EH (cell line): ENCODE measurements at places on chromosomes 3 and 15.

- DNase-seq: peak; percentile 47
Measured at GRCh38 chr15:86624261-86625036, 544.8 kb downstream of the AGBL1 start.

- no peak for DNase-seq
Measured at GRCh38 chr3:73292220-73292619, 230.8 kb downstream of the EBLN2 start.

- DNase-seq: no peak
Measured at GRCh38 chr3:135181408-135181807, 386.3 kb downstream of the EPHB1 start.

DNA sequence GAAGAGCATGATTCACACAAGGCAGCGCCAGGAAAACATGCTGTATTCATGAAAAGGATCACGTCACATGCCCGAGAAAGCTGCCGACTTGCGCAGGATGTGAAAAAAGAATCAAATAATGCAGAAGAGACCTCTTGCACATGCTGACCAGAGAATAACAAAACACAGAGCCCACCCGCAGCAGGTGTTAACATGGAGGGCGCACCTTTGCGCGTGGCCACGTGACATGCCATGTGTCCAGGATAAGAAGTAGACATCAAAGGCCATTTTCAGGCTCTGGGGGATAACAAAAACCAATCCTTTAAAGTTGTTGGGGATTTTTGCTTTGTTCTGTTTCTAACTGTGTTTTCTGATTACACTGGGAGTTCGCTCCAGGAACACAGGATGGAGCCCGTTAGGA lies 1332.8 kb downstream of the ZPLD1 start:
- no peak for DNase-seq

- no peak for DNase-seq
Measured at GRCh38 chr3:134080761-134081160, 51.0 kb upstream of the SLCO2A1 start.

- peak; percentile 70 for DNase-seq
Measured at GRCh38 chr15:57732526-57733331, 26.2 kb downstream of the POLR2M start.

GRCh38 chr3:171159024-171159821 lies 132.7 kb upstream of the SLC2A2 start:
- no peak for DNase-seq

- no peak for DNase-seq
Measured at GRCh38 chr3:42072831-42073301, 18.3 kb upstream of the TRAK1 start.

GRCh38 chr3:18047052-18047451 lies 304.6 kb upstream of the TBC1D5 start:
- peak; percentile 25 for DNase-seq

GRCh38 chr3:196287440-196288140 lies at the start of gene PCYT1A:
TSS of gene PCYT1A (minus strand) at chr3:196287726. CDS start at chr3:196270531, 17,195 bp downstream.
- peak; percentile 97 for DNase-seq

GRCh38 chr3:14627815-14628214 lies 23.7 kb upstream of the CCDC174 start:
- no peak for DNase-seq

DNA sequence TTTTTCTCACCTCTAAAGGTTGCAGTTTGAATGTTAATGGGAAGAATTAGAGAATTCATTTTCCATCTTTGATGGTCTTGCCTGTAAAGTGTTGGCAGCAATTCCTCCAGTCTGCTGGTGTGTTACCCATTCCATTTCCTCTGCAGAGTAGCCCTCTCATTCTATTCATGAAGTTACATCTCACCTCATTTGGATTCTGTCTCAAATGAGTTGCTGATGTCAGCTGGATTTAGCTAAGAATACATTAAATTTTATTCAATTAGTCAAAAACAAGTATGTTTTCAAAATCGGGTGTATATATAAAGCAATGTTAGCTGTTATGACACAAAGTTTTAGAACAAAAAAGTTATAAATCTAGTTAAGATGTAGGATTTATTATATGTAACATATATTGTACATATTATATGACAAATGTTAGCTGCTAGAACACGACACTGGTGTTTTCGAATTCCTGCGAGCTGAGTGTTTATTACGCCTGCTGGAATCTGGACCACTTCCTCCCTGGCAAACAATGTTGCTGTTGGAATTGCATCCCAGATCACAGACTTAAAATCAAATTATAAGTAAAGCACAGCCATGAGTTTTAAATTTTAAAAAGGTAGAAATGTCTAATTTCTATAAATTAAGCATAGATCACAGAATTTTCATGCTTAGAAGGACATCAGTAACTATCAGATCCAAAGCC lies 516.2 kb downstream of the OCA2 start:
- no peak for DNase-seq

GRCh38 chr15:94230883-94231722 lies at the start of gene MCTP2:
TSS of gene MCTP2 (plus strand) at chr15:94231561. CDS start at chr15:94298266, 66,705 bp downstream.
- peak; percentile 57 for DNase-seq

DNA sequence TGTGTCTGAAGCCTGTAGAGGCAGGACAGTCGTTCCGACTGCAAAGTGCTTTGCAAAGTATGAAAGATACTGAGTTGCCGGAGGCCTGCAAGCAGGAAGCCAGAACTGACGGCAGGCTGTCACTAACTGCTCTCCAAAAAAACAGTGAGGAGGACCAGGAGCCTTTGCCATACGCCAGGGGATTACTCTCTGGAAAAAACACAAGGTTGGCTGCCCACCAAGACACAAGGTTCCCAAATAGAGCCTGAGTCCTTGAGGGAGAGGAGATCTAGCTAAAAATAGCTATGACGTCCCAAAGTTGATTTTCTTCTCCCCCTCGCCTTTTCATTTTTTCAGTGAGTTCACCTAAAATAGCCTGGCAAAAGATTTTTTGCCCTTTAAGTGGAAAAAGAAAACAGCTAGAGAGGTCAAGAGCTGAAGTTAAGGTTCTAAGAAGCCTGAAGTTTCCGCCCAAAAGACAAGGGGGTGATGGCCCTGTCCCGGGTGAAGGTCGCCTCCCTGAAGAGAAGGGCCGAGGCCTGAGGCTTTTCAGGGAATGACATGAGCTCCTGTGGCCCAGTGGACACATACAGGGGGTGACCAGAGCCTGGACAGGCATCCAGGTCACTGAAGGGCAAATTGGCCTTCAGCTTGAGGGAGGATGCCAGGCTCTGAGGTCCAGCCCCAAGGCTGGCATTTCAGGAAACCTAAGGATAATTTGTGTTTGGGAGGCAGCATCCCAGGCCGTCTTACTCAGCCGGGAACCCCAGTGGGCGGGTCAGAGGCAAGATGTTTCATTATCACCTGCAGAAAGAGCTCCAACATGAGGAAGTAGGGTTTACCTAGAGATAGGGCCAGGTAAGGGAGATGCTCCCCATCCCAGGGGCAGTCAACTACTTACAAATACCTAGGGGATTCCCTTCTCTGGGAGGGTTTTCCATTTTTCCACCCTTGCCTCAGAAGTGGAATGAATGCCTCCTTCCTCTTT lies 44.9 kb upstream of the DGKG start:
- no peak for DNase-seq

DNA sequence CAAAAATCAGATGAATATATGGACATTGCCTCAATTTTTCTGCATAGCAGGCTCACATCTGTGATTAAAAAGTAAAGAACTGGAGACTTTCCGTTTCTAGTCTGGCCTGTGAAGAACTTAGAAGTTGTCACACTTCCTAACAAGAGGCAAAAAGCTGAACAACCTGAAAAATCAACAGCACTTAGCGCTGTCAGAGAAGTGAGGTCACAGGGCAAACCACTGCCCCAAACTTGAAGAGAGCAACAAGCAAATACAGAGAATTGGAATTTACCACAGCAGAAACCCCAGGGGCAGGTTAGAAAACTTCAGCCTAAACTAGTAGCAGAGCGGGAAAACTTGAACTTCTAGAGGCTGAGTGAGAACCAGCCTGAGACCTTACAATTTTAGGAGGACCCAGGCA lies 38.9 kb downstream of the CCDC54 start:
- DNase-seq: peak; percentile 30

GRCh38 chr15:94327356-94327936 lies 96.1 kb downstream of the MCTP2 start:
- DNase-seq: peak; percentile 33

GRCh38 chr3:143727391-143727790 lies 120.9 kb downstream of the SLC9A9 start:
- DNase-seq: no peak

DNA sequence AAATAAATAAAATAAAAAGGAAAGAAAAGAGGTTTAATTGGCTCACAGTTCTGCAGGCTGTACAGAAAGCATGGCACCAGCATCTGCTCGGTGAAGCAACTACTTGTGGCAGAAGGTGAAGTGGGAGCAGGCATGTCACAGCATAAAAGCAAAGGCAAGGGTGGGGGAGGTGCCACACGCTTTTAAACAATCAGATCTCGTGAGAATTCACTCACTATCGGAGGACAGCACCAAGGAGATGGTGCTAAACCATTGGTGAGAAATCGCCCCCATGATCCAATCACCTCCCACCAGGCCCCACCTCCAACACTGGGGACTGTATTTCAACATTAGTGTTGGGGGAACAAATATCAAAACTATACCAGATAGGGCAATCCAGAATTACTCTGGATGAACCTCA lies 15.3 kb downstream of the SCG3 start:
- DNase-seq: no peak

GRCh38 chr3:140911822-140912221 lies 29.8 kb upstream of the SLC25A36 start:
- no peak for DNase-seq

- DNase-seq: no peak
Measured at GRCh38 chr3:147369661-147370123, 36.7 kb downstream of the ZIC4 start.

GRCh38 chr3:4897765-4898453 lies 81.3 kb upstream of the BHLHE40 start:
- no peak for DNase-seq

DNA sequence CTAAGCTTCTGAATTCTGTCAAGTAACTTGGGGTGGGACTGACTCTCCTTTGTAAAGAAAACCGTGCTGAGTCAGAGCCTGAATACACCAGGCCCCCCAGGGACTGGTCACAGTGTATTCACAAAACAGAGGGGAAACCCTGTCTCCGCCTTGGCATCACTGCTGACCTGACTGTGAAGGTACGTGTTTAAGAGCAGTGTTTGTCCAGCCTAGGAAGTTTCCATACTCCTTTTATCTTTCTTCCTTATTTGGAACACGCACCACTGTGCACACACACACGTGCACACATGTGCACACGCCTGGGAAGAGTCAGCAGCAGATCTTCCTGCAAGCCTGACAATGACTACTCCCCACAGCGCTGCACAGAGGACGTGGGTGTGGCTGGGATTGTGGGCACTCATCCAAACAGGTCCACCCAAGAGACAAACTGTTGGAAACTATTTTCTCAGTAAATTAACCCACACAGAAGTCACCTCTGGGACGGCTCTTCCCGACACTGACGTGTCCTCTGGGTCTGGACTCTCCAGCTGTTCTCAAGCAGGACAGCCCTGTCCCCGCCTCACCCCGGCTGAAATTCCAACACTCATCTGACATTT lies 87.7 kb downstream of the ATP10A start:
- DNase-seq: peak; percentile 94

DNA sequence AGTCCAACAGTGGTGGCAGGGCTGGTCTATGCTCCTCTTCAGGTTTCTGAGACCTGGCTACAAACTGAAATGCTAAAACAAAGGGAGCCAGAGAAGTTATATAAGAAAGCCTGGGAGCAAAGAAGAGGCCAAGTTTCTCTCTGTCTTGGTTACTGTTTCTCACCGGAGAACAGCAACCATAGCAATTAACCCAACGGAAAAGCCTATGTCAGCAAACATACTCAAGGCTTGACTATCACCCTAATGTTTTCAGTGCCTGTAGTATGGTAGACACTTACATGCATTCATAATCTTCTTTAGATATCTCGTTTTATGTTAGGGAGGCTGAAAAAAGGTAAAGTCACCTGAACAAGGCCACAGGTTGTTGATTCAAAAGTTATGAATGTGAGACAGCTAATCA lies 86.3 kb upstream of the CLSTN2 start:
- no peak for DNase-seq
